ENCODE measurements at places on chromosomes 3 and 15.

- DNase-seq: no peak
These were observed 725 bp downstream of the CHL1 start for GRCh38 chr3:197149-197827.

GRCh38 chr3:187005827-187006481 lies 75.6 kb downstream of the ST6GAL1 start:
- DNase-seq: no peak

GRCh38 chr3:49733551-49733950 lies 9.8 kb upstream of the GMPPB start:
- DNase-seq: no peak

DNA sequence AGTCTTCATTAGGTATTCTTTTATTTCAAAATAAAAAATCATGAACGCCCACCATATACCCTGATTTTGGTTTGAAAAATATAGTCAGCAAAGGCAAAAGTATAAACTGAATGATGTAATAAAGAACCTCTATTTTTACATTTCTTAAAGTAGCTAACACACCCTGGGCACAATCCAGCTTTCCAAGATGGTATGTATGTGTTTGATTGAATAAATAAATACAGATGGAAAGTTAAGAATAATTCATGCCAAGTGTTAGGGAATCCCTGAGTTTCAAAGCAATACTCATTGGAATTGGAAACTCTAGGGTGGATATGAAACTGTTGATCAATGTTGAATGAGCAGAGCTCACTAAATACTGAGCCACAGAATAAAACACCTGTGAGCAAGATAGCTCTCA lies 63.9 kb upstream of the TRIM42 start:
- no peak for DNase-seq

GRCh38 chr15:30922480-30923311 lies 19.0 kb downstream of the FAN1 start:
- DNase-seq: no peak

GRCh38 chr3:30263238-30263924 lies 343.0 kb upstream of the TGFBR2 start:
- no peak for DNase-seq

DNA sequence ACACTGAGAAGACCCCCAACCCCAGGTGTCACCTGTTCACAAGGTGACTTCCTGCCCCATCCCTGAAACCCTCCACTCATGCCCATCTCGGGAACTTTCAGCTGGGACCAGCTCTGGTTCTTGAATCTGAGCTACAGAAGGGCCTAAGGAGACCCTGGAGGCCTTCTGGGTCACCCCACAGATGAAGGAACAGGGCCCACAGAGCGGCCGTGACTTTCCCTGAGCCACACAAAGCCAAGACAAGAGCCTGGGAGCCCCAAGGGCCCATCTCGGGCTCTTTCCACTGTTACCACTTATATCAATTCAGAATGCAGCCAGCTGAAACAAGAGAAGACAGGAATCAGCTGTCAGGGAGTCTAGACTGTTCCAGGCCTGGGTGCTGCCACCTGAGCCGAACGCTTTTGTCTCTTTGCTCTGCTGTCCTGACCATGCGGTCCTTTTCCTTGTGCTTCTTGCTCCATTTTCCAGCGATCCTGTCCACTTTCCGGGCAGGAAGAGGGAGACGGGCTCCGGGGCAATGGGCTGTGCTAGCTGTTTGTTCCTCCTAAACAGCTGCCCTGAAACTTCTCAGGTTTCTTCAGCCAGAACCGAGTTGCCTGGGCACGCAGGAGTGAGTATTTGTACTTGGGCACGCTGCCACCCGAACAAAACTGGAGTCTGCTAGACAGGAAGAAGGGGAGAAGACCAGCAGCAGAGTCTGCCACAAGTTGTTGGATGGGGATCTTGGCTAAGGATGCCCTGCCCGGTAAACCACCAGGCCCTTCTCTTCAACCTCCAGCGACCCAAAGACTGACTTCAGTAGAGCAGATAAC lies 28.0 kb upstream of the PIGZ start:
- no peak for DNase-seq

- no peak for DNase-seq
These were observed 402.8 kb upstream of the RARB start for GRCh38 chr3:25025236-25025635.

Measured in stimulated activated CD8-positive, alpha-beta memory T cell treated with anti-CD3 and anti-CD28 coated beads, Interleukin-15, amount 100 ng/mL, for 4 hours (primary cell).